ENCODE measurements at places on chromosomes 16 and 17.

DNA sequence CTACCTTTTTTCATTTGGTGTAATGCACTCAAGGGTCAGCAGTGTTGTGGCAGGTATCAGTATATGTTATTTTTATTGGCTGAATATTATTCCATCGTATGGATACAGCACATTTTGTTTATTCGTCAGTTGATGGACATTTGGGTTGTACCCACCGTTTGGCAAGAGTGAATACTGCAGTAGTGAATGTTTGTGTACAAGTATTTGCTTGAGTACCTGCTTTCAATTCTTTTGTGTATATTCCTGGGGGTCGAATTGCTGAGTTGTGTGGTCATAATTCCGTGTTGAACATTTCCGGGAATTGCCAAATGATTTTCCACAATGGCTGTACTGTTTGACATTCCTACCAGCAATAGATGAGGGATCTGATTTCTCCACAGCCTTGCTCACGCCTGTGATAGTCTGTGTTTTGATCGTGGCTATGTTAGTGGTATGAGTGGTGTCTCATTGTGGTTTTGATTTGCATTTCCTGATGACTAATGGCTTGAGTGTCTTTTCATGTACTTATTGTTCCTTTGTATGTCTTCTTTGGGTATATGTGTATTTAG, 108.4 kb downstream of the OR1D5 start:
- DNase-seq: no peak

DNA sequence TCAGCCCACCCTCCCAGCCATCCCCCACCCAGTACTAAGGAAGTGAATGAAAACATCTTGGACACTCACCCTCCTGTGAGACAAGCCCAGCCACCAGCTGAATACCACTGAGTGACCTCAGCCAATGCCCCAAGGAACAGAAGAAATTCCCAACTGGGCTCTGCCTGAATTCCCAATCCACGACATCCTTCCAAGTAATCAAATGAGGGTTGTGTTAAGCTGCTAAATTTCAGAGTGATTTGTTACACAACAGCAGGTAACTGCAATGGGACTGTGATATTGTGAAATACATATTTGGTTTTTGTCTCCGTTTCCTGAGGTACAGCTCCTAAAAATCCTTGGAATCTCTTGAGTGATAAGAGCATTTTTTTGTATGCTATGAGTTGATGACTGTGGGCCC, 578.7 kb upstream of the CDH11 start:
- no peak for DNase-seq

DNA sequence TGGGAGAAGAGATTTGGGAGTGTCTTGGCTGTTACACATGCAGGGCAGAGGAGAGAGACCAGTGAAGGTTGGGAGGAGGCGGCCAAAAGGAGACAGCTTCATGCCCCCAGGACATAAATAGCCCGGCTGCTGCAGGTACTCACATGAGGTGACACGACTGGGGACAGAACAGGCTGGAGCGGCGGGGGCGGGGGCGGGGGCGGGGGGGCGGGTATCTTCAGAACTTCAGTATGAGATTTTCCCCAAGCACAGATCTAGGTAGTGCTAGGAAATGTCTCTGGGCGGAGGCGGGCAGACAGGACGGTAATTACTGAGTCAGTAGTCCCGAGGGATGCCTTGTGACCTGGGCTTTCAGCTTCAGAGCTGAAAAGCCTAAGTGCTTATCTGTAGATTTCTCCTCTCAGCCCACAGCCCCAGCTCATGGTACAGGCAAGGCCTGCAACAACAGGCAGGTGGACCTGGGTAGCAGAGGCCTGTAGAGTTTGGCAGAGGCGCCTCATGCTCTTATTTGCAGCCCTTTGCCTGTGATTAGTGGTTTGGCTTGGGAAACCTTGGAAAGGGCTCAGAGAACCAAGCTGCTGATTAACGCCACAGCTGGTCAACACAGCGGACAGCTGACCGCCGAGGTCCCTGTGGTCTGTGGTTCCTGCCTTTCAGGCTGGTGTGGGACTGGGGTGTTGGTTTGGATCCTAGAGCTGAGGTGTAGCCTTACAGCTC, 24.5 kb downstream of the UNK start:
- DNase-seq: no peak

GRCh38 chr16:8955828-8956227, 7.9 kb downstream of the USP7 start:
- DNase-seq: no peak

DNA sequence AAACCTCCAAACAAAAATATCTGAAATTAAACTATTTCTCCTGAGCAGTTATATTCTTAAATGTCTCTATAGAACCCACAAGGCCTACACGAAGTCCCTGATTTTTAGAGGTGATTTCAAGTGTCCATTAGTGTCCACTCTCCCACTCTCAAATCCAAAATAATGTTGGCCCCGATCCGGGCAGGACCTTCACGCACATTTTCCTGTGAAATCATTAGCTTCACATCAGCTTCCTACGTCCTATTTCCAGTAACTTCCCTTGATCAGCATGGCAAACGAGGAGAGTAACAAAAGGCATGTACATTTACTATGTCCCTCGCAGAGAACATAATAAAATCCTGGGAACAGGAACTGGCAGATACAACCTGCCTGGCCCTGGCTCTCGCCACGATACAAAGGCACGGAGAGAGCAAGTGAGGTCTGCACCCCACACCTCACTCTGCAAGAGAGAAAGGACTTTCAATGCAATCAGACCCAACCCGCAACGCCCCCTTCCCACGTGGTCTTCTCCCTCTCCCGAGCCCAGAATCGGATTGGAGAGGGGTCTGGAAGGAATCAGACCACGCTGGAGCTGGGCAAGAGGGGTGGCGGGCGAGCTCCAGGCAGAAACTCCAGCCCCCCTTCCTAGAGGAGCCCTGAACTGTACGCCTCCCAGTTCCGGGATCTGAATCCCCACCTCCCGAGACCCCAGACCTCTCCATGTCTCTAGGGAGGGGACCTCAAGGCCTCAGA, 17.5 kb upstream of the C17orf78 start:
- DNase-seq: peak; percentile 71

GRCh38 chr17:4838309-4838785, 5.2 kb downstream of the MINK1 start:
- DNase-seq: no peak

DNA sequence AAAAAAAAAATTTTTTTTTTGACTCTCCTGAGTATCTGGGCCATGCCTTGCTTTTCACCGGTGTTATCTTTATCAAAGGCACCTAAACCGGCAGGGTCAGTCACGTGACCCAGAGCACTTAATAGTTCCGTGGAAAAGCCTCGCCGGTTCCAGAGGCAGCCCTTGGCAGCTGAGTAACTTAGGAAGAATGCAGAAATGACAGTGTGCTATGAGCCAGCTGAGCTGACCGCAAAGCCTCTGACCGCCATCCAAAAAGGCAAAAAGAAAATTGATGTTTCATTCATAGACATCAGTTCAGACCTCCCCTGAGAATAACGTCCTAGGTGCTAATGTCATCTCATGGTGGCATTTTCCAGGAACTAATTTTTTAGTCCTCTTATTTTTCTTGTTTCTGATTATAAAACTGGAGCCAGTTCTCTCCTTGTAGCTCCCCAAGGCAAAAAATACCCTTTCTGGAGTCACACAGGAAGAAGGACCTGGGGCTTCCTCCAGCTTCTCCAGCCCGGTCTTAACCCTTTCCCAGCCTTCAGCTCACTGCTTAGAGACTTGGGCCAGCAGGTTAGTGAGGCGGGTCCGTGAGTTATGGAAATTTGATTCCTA, 122.6 kb downstream of the SOCS1 start:
- DNase-seq: no peak

- peak; percentile 25 for DNase-seq
Observed at GRCh38 chr17:68458260-68459036, 1.2 kb upstream of the WIPI1 start.

GRCh38 chr16:49632795-49633184, 223.1 kb downstream of the ZNF423 start:
- no peak for DNase-seq

- no peak for DNase-seq
Observed at GRCh38 chr17:48559122-48559839, 14.4 kb upstream of the HOXB2 start.

DNA sequence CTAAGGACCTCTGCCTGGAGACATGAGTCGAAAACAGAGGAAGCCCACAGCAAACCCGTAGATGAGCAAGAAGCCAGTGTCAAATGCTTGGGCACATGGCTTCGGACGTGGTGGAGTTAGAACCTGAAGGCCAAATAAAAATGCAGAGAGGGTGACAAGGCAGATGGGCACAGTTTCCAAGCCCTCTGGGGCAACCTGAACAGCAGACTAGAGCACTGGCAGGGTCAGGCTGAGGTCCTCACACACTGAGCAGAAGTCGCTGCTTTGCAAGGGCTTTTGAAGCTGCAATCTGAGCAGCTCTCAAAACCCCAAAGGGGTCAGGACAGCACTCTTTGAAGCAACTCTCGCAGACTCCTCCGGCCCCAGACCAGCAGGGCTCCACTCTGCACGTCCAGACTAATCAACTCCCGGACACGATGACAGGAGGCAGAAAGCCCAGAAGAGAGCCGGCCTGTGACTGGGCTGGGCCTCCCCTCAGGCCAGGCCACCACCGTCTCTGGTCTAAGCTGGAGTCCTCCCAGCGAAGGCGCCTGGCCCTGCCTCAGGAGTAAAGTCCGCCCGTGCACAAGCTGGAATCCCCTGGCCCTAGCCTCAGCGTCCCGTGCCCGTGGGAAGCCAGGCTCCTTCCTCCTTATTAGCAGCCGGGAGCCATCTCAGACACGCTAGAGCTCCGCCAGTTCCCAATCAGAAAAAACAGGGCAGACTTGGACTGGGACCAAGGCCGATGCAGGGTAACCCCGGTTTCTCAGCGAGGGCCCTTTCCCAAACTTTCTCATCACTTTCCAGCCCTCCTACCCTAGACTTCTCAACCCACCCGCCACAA, 924 bp downstream of the SMARCD2 start:
- peak; percentile 45 for DNase-seq

DNA sequence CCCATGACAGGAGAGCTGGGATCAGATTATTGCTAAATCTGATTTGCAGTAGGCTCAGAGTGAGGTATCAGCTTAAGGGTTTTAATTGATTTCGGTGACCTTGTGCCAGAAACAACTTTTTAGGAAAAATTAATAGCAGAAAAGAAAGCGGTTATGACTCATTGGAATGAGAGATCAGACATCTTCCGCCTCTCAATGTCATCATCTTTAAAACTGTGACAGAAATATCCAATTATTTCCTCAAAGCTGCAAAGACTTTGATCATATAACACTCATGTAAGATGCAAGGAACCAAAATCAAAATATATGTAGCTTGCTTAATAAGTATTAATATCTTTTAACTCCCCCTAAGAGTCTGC, 190.1 kb upstream of the FOXF1 start:
- DNase-seq: no peak

DNA sequence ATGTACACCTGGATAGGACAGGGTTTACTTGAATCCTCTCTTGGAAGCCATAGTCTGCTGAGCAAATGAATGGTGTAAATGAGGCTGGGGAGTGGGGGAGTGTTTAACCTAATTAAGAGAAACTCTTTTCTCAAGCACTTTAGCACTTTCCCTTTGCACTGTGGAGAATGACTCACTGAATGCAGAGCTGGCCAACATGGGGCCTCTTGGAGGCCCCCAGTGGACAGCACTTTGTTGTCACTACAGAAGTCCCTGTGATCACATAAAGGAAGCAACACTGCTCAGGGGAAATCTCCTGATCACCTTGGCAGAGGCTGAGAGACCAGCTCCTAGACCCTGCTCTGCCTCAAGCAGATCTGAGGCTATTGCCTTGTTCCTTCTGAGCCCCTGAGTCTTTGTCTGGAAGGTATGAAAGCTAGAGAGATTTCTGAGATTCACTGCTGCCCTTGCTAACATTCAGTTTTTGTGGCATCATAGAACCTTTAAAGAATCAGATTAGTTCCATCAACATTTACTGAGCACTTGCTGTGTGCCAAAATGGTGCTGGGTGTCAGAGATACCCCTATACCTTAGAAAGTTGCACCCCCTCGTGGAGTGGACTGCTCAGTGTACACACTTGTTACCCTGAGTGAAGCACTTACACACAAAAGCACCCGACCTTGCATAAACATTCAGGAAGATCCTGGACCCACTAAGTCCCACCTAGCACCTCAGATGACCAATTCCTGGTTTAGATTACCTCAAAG, 230.1 kb upstream of the CCL2 start:
- DNase-seq: peak; percentile 15

Data from RPMI8226 (cell line).